ENCODE measurements at places on chromosomes 7 and 10.

DNA sequence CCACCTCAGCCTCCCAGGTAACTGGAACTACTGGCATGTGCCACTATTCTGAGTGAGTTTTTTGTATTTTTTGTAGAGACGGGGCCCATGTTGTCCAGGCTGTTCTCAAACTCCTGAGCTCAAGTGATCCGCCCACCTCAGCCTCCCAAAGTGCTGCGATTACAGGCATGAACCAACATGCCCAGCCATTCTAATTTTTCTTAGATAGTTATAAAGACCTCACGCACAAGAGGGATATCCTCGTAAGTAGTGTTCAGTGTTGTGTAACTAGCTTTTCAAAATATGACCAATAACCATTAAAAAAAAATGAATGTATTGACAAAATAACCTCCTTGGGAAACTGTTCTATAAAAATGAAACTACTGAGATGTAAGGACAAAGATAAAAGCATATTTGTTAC lies 90.5 kb upstream of the FERD3L start:
- DNase-seq = no peak

DNA sequence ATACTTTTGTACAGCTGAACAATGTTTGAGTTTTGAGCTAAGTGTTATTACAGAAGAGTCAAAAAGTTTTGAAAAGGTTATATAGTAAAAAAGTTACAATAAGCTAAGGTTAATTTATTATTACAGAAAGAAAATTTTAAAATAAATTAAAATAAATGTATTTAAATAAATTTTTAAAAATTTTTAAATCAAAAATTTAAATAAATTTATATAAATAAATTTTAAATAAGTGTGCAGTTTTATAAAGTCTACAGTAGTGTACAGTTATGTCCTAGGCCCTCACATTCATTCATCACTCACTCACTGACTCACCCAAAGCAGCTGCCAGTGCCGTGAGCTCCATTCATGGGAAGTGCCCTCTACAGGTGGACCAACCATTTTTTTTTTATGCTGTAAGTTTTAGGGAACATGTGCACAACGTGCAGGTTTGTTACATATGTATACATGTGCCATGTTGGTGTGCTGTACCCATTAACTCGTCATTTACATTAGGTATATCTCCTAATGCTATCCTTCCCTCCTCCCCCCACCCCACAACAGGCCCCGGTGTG lies 462.9 kb upstream of the ZMIZ1 start:
- DNase-seq = no peak

- no peak for DNase-seq
Observed at GRCh38 chr7:292826-293225, 2.9 kb downstream of the FOXL3 start.

GRCh38 chr7:26156451-26157420 lies 4.7 kb downstream of the NFE2L3 start:
- no peak for DNase-seq

- DNase-seq = no peak
Observed at GRCh38 chr10:6221192-6221940, 18.6 kb downstream of the PFKFB3 start.

- no peak for DNase-seq
Observed at GRCh38 chr7:47074702-47075153, 507.2 kb downstream of the TNS3 start.

DNA sequence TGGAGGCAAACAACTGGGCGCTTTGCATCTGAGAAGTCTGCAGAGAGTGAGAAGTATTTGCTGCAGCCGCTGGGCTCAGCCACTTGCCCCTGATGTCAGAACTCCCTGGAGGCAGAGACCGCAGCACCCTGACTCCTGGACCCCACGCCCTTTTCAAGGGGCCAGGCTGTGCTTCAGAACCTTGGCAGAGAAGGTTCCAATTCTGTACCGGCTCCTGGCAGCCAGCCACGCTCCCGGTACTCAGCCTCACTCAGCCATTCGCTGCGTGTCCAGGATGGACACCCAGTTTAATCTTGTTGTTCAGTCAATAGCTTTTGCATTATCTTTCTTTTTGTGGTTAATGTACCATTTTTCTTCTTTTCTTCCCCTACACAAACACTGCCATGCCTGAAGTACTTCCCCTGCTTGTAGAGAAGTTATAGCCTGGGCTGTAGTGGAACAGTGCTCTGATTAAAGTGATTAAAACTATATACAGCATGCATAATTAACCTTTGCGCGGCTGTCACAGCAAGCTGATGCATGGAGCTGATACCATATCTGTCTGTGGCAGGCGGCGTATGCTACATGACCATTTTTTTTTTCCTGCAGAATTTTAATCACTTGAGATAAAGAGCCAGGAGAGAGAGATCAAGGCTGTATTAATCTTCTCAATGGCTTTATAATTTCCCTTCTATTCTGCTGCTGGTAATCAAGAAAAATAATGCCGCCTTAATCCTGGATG lies 578.5 kb downstream of the SDK1 start:
- no peak for DNase-seq
